ENCODE measurements at places on chromosomes 5 and 9.

- no peak for DNase-seq
These were observed 25.7 kb upstream of the INSYN2B start for GRCh38 chr5:170006021-170006420.

DNA sequence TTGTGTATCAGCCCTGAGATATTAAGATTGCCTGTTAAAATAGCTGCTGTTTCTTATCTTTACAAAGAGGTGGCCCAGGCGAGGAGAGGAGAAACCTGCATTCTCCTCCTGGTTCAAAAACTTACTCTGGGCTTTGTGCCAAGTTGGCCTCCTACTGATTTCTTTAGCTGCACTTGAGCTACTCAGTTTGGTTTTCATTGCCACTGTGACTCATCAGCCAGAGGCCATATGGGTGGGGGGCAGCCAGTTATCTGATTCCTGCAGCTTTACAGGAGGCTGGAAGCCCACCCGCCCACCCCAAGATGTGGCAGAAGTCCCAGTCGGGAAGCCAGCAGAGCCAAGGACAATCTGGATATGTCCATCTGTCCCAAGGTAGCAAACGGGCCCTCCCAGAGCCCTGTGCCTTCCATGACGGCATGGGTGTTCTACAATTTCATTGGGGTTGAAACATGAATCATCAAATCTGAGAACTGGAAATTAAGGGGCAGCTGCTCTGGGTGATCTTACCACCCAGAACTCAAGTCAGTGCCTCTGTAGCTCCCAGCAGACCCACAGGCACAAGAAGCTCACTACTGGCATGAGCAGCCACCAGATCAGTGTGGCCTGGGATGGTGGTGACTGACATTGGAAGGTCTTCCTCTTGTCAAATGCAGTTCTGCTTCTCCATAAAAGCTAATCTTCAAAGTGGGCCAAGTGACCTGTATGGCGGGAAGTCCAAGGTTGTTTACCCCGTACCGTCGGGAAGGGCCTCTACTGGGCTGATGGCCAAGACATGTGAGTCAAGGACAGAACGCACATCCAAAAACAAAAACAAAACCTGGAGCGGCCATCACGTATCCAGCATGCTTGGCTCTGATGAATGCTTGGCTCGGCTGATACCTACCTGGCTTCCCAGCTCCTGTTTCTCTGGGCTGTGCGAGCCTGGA is 15.6 kb downstream of the FCN2 start:
- DNase-seq = no peak

DNA sequence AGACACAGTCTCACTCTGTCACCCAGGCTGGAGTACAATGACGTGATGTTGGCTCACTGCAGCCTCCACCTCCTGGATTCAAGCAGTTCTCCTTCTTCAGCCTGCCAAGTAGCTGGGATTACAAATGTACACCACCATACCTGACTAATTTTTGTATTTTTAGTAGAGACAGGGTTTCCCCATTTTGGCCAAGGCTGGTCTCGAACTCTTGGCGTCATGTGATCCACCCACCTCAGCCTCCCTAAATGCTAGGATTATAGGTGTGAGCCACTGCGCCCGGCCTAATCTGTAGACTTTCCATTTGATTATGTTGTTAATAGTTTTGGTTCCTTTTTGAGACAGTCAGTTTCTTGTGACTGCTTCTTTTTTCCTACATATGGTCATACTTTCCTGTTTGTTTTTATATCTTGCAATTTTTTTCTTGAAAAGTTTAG is 31.0 kb downstream of the MTREX start:
- no peak for DNase-seq

GRCh38 chr9:76615177-76615603 is 149.0 kb upstream of the PCA3 start:
- DNase-seq = no peak

GRCh38 chr5:173474881-173475287 is 141.6 kb downstream of the BOD1 start:
- no peak for DNase-seq

GRCh38 chr9:136634904-136635303 is 27.8 kb upstream of the EGFL7 start:
- DNase-seq = no peak

DNA sequence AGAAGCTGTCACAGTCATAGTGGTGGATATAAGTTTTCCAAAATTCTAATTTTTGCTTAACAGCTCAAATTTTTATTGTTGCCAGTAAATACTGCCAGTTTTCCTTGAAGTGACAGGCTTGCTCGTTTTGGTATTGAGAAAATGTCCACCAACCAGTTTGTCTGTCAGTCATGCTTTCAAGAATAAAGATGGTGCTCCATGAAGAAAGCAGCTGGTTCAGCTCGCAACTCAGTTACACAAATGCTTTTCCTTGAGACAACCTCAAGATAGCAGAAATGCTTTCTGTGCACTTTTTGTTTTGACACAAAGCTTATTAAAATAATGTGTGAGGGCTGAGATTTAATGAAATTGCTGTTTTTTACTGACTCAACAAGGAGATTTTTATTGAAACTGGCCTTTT is 135.7 kb downstream of the LRRC70 start:
- no peak for DNase-seq

- DNase-seq = no peak
These were observed 26.3 kb downstream of the SLC44A1 start for GRCh38 chr9:105270711-105271110.

DNA sequence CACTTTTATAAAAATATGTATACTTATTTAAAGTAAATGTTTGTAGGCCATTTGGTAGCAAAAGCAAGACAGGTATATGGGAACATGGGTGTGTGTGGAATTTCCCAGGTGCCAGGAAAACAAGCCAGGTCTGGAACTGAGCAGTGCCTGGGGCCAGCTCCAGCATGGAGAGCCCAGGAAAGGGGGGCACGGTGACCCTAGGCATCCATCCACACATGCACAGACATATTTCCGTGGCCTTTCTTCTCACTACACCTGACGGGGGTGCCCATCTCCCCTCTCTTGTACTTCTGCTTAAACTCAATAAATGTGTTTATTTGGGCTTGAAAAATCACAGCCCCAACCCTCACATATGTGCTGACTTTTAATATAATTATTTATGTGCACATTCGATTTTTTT is 31.2 kb upstream of the CXCL14 start:
- no peak for DNase-seq

- DNase-seq = no peak
These were observed 64.1 kb downstream of the PLAC8L1 start for GRCh38 chr5:146041180-146041789.

DNA sequence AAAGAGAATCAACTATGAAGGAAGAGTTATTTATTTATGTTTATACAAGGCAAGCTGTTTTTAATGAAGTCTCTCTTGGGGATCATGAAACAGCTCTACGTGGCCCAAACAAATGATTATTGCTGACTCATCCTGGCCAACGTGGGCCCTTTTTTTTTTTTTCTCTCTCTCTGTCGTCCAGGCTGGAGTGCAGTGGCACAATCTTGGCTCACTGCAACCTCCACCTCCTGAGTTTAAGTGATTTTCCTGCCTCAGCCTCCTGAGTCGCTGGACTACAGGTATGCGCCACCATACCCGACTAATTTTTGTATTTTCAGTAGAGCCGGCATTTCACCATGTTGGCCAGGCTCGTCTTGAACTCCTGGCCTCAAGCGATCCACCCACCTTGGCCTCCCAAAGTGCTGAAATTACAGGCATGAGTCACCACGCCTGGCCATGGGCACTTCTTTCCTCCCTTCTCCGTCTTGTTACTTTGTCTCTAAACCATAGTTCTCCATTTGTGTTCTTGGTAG is 98.3 kb downstream of the BASP1 start:
- no peak for DNase-seq

DNA sequence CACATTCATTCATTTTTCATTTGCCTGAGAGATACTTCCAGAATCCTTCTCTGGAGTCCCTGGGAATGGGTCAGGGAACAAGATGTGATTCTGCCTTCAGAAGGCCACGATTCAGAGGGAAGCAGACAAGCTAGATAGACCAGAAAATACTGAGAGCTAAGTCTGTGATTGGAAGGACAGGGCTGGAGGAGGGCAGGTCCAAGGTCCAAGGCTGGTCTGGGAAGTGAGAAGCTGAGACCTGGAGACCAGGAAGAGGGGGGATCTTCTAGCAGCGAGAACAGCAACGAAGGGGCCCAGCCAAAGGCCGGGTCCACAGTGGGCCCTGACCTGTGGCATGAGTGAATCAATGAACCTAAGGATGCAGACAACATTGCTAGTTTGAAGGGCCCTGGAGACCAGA is 4.1 kb upstream of the IER5L start:
- no peak for DNase-seq

- no peak for DNase-seq
These were observed 29.1 kb upstream of the BRINP1 start for GRCh38 chr9:119398350-119398749.

DNA sequence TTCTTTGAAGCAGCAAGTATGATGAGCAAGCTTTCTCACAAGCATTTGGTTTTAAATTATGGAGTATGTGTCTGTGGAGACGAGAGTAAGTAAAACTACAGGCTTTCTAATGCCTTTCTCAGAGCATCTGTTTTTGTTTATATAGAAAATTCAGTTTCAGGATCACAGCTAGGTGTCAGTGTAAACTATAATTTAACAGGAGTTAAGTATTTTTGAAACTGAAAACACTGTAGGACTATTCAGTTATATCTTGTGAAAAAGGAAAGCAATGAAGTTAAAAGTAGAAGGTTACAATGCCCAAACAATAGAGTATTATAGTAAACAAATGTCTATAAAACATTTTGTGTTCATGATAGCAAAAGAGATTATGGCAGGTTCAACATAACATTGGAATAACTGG is 88.6 kb downstream of the JAK2 start:
- DNase-seq = no peak

DNA sequence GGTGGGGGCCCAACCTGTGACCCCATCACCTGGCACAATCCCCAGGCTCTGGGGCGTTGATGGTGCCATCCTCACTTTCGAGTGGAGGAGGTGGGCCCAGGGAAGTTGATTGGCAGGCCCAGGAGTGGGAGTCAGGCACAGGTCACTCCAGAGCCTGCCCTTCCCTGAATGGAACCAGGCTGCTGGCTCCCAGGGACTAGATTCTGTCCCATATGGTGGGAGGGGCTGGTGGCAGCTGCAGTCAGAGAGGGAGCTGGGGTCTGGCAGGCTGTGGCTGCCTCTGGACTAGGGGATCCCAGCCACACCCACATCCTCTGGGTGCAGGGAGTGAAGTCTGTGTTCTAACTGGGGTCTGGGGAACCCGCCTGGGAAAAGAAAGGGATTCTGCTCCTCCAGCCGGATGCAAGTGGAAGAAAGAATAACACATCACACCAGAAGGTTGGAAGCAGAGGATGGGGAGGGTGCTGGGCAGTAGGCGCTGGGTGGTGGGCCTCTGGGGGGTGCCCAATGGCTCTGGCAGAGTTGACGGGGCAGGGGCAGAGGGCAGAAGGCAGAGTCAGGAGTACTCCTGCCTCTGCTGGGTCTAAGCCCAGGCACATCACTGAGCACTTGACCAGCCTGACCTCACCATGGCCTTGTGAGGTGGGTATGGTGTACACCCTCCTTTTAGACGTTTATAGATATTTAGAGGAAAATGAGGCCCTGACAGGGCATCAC is 25.8 kb downstream of the CEL start:
- DNase-seq = no peak

GRCh38 chr5:140311011-140311467 is 8.1 kb upstream of the PFDN1 start:
- DNase-seq = no peak

- no peak for DNase-seq
These were observed 512.9 kb downstream of the NTRK2 start for GRCh38 chr9:85182383-85182782.

DNA sequence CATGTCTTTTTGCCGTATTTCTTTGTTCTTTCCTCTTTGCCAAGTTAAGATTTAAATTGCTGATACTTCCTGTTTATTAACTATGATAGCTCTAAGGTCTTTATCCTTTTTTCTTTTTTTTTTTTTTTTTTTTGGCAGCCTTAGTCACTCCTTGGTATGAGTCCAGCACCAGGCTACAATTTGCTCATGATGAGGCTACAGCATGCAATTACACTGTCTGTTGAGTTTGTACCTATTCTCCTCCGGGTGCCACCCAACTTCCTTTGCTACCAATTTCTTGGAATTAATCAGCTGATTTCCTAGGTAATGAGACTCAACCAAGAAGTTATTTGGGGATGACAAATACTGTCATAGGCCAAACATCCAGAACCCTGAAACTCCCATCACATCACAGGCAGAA is 25.5 kb downstream of the ACTL7B start:
- DNase-seq = no peak

GRCh38 chr9:138028596-138028995 is 151.0 kb downstream of the CACNA1B start:
- no peak for DNase-seq

DNA sequence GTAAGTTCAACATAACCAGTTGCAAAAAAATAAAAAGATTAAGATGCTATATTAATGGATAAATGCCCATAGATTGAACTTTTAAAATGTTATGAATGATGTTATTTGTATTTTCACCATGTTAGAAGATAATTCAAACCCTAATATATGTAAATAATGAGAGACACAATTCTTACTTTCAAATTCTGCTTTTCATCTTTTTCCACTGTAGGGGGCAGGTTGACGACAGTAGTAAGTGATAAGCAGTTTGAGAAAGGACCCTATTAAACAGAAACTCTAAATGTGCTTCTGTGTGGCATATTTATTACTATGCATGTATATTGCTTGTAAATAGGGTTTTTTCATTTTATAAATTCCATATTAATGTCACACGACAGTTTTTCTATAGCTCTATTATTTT is 591.1 kb downstream of the SEMA5A start:
- DNase-seq = no peak

- no peak for DNase-seq
These were observed 169.3 kb downstream of the GAPVD1 start for GRCh38 chr9:125431012-125431305.

- DNase-seq = no peak
These were observed 94.6 kb downstream of the RAPGEF1 start for GRCh38 chr9:131645078-131645776.

DNA sequence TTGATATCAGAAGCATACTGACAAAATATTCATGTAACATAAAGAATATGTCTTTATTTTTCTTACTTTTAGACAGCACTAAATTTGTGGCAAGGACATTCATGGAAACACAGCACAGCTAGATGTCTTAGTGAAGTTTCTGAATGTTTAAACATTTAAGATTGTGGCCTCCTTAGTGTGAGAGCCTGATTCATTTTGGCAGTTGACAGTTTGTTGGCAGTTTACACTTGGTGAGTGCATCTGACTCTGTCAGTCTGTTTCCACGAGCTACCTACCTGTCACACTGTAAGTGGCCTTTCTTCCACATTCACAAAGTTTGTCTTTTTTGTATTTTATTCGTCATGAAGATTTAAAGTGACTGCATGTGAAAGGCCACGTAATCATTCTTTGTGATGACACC is 436.8 kb downstream of the TUSC1 start:
- DNase-seq = no peak

DNA sequence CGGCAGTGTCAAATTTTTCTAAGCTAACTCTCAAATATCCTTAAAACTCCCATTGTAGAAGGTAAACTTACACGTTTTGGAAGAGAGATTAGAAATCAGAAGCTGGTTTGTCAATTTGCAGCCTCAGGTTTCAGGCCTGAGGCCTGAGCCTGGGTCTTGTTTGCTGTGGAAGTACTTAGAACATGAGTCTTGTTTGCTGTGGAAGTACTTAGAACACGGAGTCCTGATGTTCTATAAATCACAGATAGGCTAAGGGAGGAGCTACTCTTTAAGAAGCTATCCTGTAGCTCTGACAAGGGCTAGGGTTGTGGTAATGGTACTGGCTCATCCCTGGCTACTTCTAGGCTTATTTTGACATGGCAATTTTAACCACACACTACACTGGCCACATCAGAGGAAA is 97.8 kb downstream of the FBXW11 start:
- no peak for DNase-seq
